A549 (cell line): ENCODE measurements at places on chromosomes 5 and 9.

GRCh38 chr5:146409054-146409671 is 38.0 kb upstream of the TCERG1 start:
- no peak for DNase-seq

GRCh38 chr5:87732875-87733768 is 320.4 kb upstream of the CCNH start:
- DNase-seq = no peak

GRCh38 chr5:53017383-53017782 is 28.2 kb downstream of the ITGA2 start:
- DNase-seq = no peak

DNA sequence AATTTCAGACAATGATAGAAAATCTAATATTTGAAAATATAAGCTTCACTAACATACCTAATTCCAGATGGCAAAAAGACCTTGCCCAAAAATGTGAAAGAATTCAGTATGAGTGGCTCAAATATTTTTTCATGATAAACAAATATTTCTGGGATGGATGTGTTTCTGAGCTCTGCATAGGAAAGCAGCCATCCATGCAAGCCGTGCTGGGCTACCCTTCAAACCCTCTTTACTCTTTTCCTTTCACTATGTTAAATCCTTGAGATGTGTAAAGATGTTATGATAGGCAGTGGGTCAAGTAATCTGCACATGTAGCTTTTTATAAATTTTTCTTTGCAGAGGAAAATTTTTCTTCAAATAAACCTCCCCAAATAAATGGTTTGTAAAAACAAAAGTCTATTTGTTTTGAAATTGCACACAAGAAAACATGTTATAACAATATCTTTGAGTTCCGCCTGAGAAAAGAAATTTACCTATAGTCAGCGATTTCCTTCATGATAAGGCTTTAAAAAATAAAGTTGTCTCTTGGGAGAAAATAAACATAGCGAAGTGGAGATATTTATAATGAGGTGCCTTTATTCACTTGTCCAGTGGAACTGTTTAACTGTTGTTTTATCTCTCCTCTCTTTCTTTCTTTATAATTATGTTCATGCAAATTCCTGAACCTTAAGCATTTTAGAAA is 154.3 kb upstream of the PITX1 start:
- DNase-seq = no peak

- DNase-seq = no peak
Measured at GRCh38 chr9:128995791-128996190, 32.3 kb downstream of the SH3GLB2 start.
